HepG2 (cell line): ENCODE measurements at places on chromosomes 12 and 14. TPM values are rescaled to one million over a fixed set of nuclear protein-coding genes. Genes with fewer than 3 reads are reported as not detected.

GRCh38 chr12:981961-982360, 9.1 kb upstream of the ERC1 start:
- no peak overlapping the region for H3K27ac ChIP-seq
- H3K36me3 ChIP-seq = no peaks in the 10 kb centered on the region
- DNase-seq = no peak
- H3K4me3 ChIP-seq = no peak overlapping the region

Gene ZFHX2
- 0.44 and 0.49 TPM in 2 replicates for total RNA-seq

Gene MANSC4
- not detected in 2 replicates for total RNA-seq

DNA sequence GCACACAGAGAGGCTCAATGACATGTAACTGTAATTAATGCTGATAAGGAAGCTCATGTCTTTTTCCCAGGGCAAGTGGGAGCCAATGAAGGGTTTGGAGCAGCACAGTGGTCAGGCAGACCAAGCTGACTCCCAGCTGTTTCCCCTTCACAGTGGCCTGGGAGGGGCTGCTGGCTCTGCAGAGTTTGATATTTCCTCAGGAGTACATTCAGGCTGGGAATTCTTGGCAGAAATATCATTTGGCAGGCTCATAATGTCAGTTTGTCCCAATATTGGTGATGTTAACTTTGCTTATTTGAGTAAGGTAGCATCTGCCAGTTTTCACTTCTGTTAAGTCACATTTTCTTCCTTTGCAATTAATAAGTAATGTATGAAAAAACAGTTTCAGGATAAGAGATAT, 247.0 kb downstream of the EMP1 start:
- H3K4me1 ChIP-seq = 0 out of 2 replicates have a peak, but pooled peaks cover 11% of the 10 kb centered on the region
- no peak for DNase-seq
- H3K27me3 ChIP-seq = no peaks in the 10 kb centered on the region
- H3K36me3 ChIP-seq = no peaks in the 10 kb centered on the region

DNA sequence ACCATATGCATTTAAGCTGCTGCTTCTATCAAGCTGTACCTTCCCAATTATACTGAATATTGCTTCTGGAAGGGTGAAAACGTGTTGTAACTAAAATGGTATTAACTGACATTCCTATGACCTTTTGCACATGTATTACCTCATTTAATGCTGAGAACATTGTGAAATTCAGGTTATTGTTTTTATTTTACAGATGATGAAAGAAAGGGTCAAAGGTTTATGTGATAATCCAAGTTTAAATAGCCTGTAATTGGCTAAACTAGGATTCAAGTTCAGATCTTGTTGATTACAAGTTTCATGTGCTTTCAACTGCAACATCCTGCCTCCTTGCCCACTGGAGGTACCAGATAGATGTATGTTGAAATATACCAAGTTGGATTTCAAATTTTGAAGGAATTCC, 433.3 kb upstream of the PRICKLE1 start:
- no peak for DNase-seq
- H3K36me3 ChIP-seq = no peaks in the 10 kb centered on the region
- no peaks in the 10 kb centered on the region for H3K27me3 ChIP-seq
- H3K4me1 ChIP-seq = no peaks in the 10 kb centered on the region
- H3K27ac ChIP-seq = no peak overlapping the region
- no peak overlapping the region for H3K4me3 ChIP-seq

DNA sequence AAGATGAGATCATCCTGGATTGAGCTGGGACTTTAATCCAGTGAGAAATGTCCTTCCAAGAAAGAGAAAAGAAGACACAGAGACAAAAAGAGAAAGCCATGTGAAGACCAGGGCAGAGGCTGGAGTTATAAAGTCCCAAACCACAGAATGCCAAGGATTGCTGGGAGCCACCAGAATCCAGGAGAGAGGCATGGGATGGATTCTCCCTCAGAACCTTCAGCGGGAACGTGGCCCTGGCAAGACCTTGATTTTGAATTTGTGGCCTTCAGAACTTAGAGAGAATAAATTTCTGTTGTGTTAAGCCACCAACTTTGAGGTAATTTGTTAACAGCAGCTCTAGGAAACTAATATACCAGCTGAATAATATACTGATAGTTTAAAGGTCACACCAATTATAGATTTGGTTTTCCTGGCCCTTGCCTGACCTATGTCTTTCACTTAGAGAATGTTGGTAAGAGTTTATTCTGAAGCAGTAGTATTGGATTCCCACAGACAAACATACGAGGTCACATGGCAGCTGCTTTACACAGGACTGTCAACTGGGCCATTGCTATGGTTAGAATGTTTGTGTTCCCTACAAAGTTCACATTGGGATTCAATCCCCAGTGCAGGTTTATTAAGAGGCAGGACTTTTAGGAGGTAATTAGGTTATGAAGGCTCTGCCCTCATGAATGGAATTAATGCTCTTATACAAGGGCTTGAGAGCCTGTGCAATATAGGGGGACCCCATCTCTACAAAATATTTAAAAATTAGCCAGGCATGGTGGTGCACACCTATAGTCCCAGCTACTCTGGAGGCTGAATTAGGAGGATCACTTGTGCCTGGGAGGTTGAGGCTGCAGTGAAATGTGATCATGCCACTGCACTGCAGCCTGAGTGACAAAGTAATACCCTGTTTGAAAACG, 156.5 kb upstream of the EEA1 start:
- H3K27ac ChIP-seq = peak overlapping the region; percentile 71
- peak; percentile 83 for DNase-seq
- no peaks in the 10 kb centered on the region for H3K36me3 ChIP-seq
- peaks cover 70% of the 10 kb centered on the region for H3K4me1 ChIP-seq

Gene GRIP1
- total RNA-seq = not detected in 2 replicates

DNA sequence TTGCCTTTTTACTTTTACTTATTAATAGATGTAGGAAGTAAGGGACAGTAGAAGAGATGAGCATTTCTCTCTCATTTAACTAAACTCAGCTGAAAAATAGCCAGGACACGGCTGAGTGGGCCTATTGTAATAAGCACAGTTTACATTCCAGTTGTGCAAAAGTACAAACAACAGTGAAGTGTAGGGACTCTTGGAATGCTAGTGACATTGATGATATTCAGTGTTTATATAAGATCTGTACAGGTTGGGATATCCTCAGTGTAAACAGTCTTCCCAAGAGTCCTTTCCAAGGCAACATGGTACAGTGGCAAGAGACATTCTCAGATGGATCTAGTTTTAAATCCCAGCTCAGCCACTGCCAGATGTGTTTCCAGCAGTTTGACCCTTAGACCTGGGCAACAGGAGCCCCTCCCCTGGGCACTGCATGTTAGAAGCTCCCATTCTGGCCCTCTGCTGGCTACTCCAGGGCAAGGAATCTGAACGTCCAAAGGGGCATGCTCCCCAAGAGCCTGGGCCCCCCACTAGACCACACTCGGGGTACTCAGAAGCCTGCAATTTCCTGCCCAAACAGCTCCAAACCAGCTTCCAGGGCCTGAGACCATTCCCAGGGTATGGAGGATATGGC, 55.3 kb downstream of the STAB2 start:
- H3K36me3 ChIP-seq = no peaks in the 10 kb centered on the region
- H3K4me1 ChIP-seq = peaks cover 9% of the 10 kb centered on the region
- DNase-seq = peak; percentile 16
- no peaks in the 10 kb centered on the region for H3K27me3 ChIP-seq

- DNase-seq = no peak
- no peaks in the 10 kb centered on the region for H3K4me1 ChIP-seq
- H3K27me3 ChIP-seq = no peaks in the 10 kb centered on the region
- H3K4me3 ChIP-seq = no peak overlapping the region
Observed at GRCh38 chr12:30104971-30105370, 321.2 kb upstream of the TMTC1 start.

GRCh38 chr12:104130760-104131159, 7.2 kb downstream of the NFYB start:
- peaks cover 5% of the 10 kb centered on the region for H3K36me3 ChIP-seq
- DNase-seq = no peak
- peaks cover 50% of the 10 kb centered on the region for H3K4me1 ChIP-seq

Gene MGP
- not detected in 2 replicates for total RNA-seq

DNA sequence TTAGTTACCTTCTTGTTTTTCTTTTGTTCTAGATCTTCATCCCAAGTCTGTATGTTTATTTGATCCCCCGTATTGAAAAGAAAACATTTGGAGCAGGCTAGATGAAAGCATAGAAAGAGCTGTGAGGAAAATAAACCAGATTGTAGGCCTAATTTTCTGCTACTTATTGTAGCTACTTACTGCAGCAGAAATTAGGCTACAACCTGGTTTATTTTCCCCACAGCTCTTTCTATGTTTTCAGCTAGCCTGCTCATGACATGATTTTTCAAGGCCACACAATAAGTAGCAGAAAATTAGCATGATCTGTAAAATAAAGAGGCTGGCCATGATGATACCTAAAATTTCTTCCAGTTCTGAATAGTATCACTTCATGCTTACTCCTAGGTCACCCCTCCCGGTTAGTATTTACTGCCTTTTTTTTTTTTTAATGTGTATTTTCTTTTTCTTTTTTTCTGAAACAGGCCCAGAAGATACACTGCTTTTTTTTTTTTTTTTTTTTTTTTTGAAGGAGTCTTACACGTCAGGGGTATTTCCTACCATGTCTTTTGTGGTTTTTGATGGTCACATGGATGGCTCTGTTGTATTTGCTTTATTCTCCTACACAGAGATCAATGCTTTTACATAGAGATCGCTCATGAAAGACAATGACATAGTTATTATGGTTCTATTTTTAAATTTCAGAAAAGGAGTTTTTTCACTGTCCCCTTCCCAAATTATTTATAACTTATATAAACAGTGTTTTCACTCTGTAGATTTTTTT, 32.3 kb downstream of the BHLHE41 start:
- H3K4me3 ChIP-seq = no peak overlapping the region
- no peak for DNase-seq
- peaks cover 11% of the 10 kb centered on the region for H3K4me1 ChIP-seq
- no peak overlapping the region for H3K27ac ChIP-seq
- H3K27me3 ChIP-seq = no peaks in the 10 kb centered on the region

- no peaks in the 10 kb centered on the region for H3K36me3 ChIP-seq
- no peak overlapping the region for H3K4me3 ChIP-seq
- no peaks in the 10 kb centered on the region; the same call in 2 of the 3 replicates for H3K27me3 ChIP-seq
- no peak overlapping the region for H3K27ac ChIP-seq
- peaks cover 18% of the 10 kb centered on the region; the same call in 1 of the 2 replicates for H3K4me1 ChIP-seq
Observed at GRCh38 chr12:67436230-67436629, 167.1 kb downstream of the CAND1 start.

DNA sequence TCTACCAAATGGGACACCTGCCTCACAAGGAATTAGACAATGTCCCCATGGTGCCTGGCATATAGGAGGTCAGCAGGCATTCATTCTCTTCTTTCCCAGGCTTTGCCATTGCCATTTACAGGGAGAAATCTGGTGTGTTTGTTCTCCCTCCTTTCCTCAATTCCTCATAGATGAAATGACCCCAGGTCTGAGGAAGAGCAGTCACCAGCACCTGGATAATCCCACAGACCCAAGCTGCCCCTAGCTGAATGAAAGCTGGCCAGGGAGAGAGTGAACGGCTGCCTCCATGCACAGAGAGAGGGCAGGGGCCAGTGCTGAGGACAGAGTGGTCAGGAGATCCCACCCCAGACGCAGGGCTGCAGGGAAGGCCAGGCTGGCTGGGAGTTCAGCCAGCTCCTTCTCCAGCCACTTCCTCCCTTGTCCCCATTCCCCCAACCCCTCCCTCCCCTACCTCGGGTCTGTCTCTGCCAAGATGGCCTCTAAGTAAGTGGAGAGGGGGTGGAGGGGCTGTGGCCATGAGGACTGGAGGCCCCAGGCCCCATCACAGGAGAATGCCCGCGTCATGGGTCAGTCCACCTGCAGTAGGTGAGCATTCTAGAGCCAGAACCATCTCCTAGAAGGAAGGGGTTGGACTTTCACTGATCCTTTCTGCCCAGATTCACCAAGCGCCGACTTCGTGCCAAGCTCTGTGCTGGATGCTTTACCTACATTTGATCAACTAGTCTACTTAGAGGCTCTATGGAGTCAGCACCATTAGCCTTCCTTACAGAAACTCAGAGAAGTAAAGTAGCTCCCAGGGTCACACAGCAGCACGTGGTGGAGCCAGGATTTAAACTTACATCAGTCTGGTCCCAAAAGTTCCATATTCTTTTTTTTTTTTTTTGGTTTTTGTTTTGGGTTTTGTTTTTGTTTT, 2.0 kb upstream of the KRT4 start:
- no peaks in the 10 kb centered on the region for H3K36me3 ChIP-seq
- H3K4me1 ChIP-seq = no peaks in the 10 kb centered on the region
- H3K4me3 ChIP-seq = no peak overlapping the region
- DNase-seq = no peak
- H3K27me3 ChIP-seq = peaks cover 47% of the 10 kb centered on the region; the same call in 2 of the 3 replicates

Gene TESPA1
- not detected in 2 replicates for total RNA-seq

Gene KRT75
- total RNA-seq = not detected in 2 replicates

DNA sequence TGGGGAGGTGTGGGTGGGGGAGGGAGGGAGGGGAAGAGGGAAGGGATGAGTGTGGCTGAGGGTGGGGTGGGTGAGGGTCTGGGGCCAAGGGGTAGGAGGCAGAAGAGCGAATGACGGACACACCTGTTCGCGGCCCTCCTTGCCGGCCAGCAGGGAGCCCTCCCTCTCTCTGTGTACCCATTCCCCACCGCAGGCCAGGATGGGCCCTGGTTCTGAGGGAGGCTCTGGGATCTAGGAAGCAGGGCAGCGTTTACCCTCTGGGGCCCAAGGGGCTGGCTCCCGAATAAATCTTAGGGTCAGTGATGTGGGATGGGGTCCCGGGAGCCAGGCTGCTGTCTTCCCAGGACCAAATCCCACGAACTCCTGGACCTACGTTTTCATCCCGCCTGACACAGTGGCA, 46.0 kb upstream of the ESRRB start:
- H3K27ac ChIP-seq = no peak overlapping the region
- peaks cover 13% of the 10 kb centered on the region for H3K4me1 ChIP-seq
- DNase-seq = no peak
- no peaks in the 10 kb centered on the region for H3K36me3 ChIP-seq

- H3K4me1 ChIP-seq = peaks cover 71% of the 10 kb centered on the region
- H3K27ac ChIP-seq = peak overlapping the region; percentile 12
- H3K27me3 ChIP-seq = peaks cover 10% of the 10 kb centered on the region; the same call in 1 of the 3 replicates
- peak; percentile 93 for DNase-seq
- peak overlapping the region; percentile 56 for H3K4me3 ChIP-seq
Observed at GRCh38 chr12:124745891-124746570, 117.6 kb downstream of the SCARB1 start.

DNA sequence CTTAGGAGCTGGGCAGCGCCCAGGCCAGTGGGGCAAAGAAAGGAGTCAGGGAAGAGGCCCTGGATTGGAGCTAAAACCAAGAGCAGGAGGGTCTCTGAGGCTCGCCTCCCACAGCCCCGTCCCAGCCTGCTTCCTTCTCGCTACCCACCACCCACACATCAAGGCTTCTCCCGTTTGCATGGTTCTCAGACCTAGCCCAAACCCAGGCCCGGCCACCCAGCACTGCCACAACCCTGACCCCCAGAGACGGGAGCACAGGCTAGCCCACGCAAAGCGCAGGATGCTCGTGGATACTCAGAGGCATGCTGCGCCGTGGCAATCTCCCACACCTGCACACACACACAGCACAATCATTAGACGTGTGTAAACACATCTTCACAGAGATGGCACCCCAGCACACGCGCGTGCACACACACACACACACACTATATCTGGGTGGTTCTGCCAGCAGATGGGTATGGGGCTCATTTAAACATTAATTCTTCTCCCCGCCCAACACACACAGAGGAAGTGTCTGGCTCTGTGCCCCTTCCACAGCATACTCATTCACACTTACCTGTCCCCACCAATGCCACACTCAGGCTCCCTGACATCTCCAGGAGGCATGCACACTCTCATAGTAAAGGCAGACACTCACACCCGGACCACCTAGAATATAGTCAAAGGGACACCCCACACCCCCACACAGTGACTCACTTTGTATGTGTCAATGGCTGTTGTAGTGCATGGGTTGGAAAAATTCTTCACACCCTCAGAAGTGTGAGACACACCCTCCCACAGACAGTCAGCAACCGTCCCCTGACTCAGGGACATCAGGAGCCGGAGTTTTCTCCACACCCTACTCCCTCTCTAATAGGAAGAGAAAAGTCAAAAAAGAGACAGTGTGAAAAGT, 1.1 kb downstream of the CARMIL3 start:
- peaks cover 81% of the 10 kb centered on the region for H3K27me3 ChIP-seq
- no peak overlapping the region for H3K27ac ChIP-seq
- peak overlapping the region; percentile 71 for H3K4me3 ChIP-seq
- peaks cover 33% of the 10 kb centered on the region for H3K4me1 ChIP-seq
